Activated T-helper 9 cell treated with anti-CD3 and anti-CD28 coated beads, Interleukin-2, amount 50 U/mL, for 16 hours (primary cell): ENCODE measurements at places on chromosomes 16 and 17.

GRCh38 chr17:45301674-45302073, 15.1 kb downstream of the MAP3K14 start:
- DNase-seq: no peak

GRCh38 chr17:64402469-64402868, 11.8 kb upstream of the PECAM1 start:
- DNase-seq: no peak

DNA sequence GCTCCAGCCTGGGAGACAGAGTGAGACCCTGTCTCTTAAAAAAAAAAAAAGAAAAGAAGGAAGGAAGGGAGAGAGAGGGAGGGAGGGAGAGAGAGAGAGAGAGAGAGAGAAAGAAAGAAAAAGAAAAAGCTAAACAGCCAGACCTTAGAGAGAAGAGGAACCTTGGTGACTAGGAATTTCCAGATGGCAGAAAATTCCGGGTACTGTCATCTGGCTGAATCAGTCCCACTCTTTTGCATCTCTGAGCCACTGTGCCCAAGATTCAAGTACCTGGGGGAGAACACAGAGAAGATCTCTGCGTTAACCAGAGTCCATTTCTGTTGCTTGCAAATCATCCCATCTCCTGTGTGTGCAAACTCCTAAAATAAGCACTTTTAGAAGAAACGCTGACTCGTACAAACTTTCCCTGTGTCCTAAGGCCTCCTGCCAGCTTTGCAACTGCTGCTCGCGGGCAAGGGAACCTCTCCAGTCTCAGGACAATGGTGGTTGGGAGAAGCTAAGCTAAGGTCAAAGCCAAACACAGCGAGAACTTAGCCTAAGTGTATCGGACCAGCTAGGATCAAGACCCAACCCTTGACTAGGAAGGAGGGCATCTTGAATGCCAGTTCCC, 18.0 kb downstream of the BMERB1 start:
- no peak for DNase-seq

GRCh38 chr16:3134338-3135125, at the start of gene ZNF213:
Gene ZNF213 (plus strand): TSS chr16:3135029. CDS start chr16:3137281, 2,252 bp downstream.
- DNase-seq: peak; percentile 89

GRCh38 chr17:63151941-63152523, 186.0 kb downstream of the TANC2 start:
- DNase-seq: no peak
